ENCODE measurements at places on chromosomes 12 and 14.

- DNase-seq = peak; percentile 70
Observed at GRCh38 chr12:90112666-90113065, 404.0 kb upstream of the ATP2B1 start.

DNA sequence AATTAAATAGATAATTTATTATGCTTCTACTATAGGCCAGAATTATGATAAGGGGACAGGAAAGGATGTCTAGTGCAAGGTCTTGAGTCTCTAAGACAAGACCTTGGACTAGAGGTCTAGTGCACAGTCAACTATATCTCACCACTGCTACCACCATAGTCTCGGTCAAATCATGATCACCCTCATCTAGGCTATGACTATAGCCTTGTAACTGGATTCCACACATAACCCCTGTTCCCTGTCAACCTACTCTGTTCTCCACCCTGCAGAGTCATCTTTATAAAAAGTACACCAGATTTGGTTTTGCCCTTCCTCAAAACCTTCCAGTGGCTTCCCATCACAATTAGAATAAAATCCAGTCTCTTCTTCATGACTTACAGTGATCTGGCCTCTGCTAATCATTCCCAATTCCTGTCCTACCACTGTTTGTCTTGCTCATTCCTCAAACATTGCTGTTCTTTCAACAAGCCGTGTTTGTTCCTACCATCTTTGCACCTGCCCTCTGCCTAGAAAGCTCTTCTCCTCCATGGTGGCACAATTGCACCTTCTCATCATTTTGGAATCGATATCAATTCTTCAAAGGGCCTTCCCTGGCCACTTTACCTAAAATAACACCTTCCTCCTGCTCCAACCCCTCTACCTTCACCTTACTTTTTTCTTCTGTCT is 169.4 kb downstream of the FOXN3 start:
- no peak for DNase-seq

- DNase-seq = no peak
Observed at GRCh38 chr12:92341065-92341668, 195.5 kb upstream of the BTG1 start.

DNA sequence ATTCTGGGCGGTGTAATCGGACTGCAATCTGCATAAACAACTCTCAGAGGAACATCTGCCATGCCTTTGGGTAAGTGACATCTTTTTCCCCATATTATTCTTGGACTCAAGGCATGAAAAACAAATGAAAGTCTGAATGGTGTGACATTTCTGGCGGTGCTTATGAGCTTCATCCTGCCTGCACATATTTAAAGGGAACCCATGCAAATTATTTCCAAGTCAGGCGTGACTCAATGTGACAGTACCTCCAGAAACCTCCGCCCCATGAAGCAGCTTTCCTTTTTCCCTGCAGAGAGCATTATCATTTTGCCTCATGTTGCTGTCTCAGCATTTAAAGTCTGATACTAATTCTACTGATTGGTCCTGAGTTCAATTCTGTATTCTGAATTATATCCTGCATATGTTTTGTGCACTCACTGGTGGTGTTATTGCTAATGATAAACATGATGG is 585.4 kb downstream of the SNAPC1 start:
- no peak for DNase-seq

- DNase-seq = no peak
Observed at GRCh38 chr12:31011746-31012566, 61.7 kb upstream of the DDX11 start.

GRCh38 chr12:113149361-113150150 is at the start of gene CFAP73:
CFAP73 (plus strand) TSS chr12:113149724; CDS start chr12:113149858, 134 bp downstream.
- DNase-seq = peak; percentile 61

DNA sequence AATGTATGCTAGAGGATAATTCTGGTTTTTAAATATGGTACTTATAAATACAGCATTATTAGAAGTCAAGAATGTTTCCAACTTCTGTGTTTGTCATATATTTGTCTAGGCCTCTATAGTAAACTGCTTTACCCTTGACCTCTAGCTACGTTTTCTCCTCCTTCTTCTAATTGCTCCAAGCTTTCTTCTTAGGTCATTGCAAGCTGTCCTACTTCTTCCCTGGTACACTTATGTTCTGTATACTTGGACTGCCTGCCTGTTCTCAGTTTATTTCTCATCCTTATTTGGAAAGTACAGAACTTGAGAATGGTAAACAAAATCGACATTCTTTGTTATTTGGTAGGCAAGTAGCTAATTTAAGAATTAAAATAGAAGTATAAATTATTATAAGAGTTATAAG is 23.9 kb upstream of the ATP2B1 start:
- DNase-seq = no peak

DNA sequence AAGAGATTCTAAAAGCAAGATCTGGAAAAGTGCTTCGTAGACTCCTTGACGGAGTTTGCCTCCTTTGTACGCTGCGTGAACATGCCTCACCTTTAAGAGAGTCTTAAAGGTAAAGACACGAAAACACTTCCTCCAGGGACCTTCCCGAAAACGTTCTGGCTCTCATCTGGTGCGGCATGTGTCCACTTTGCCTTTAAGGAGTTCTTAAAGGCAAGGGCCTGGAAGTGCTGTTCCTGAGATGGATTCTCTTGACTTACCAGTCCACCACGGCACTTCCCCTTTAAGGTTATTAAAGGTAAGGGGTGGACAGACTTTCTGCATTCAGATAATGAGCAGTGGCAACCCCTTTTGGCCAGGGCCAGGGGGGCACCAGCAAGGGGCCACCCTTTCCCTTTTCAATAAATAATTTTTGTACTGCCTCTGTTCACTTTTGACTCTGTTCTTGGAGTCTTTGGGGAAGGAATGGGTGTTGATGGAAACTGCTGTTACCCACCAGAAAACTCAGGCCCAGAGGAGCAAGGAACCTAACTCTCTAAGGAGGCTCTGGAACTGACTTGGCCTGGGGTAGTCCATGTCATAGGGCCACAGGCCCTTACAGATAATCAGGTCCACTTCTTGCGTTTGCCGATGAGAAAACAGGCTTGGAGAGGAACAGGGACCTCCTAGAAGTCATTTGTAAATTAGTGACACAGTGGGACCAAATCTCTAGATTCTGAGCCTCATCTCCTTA is 4.4 kb downstream of the REM2 start:
- DNase-seq = peak; percentile 100

DNA sequence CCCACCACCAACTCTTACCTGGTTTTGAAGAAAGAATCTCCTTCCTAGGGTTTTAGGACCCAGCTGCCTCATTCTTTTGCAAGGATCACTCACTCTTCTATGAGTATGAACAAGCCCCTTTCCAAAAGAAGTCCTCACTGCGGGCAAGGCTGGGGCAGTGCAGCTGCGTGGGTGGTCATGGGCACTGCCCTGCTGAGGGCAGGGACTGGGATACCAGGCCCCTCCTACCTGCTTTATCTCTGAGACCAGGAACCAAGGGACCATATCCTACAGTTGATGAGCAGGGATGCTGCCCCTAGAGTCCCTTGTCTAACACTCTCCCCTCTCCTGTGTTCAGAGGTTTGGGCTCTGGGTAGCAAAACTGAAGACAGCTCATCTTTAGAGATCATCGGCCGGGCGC is 20.5 kb downstream of the HPD start:
- DNase-seq = no peak

GRCh38 chr14:59202031-59202430 is 13.6 kb downstream of the DAAM1 start:
- no peak for DNase-seq

- DNase-seq = no peak
Observed at GRCh38 chr14:64447876-64448670, 17.2 kb upstream of the AKAP5 start.

DNA sequence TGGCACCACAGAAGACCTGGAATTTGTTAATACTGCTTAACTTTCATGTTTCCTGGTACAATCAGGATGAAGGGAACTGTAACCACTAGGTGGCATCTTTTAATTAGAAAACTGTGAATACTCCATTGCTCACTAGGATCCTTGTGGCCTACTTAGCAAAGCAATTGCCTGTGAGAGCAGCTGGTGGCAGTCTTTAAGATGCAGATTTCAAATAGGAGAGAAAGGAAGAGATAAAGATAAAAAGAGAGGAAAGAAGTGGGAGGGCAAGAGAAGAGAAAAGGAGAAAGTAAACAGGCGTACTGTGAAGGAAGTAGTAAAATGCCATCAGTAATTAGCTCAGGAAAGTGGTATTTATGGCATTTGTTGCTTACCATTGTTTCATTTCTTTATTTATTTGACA is 114.5 kb downstream of the RAD51B start:
- DNase-seq = peak; percentile 79

DNA sequence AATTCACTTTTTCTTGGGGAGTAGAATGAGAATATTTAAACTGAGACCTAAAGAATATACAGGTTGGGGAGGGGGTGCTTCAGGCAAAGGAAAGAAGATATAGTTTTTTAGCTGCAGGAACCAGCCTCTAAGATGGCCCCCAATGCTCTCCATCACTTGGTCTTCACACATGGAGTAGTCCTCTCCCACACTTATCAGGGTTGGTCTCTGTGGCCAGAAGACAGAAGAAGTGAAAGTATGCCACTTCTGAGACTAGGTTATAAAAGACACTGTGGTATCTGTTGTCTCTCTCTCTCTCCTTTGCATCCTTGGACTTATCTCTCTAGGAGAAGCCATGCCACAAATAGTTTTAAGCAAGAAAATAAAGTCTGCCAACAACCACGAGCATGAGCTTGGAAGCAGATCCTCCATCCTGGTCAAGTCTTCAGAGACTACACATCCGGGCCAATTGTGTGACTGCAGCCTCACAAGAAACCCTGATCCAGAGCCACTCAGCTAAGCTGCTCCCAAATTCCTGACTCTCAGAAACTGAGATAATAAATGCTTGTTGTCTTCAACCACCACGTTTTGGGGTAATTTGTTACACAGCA is 18.0 kb downstream of the PUS7L start:
- no peak for DNase-seq

- peak; percentile 81 for DNase-seq
Observed at GRCh38 chr14:37985826-37986470, 221.8 kb upstream of the SSTR1 start.

- no peak for DNase-seq
Observed at GRCh38 chr14:75566321-75566720, 12.1 kb upstream of the FLVCR2 start.

DNA sequence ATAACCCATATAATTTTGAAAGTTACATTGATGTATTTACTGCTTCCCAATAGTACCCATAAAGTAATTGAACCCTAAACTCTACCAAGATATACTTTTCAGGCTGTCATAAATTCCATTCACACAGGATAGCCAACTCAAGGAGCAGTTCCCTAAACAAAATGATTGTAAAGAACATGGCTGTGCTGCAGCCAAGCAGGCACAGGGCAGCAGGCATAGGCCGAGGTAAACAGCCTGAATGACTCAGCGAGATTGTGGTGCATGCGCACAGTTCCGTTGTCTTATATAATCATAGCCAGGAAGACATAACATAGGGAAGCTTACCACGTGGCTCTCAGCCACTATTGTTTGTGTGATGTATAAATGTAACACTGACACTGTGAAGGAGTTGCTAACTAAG is 344.9 kb downstream of the FSCB start:
- no peak for DNase-seq

DNA sequence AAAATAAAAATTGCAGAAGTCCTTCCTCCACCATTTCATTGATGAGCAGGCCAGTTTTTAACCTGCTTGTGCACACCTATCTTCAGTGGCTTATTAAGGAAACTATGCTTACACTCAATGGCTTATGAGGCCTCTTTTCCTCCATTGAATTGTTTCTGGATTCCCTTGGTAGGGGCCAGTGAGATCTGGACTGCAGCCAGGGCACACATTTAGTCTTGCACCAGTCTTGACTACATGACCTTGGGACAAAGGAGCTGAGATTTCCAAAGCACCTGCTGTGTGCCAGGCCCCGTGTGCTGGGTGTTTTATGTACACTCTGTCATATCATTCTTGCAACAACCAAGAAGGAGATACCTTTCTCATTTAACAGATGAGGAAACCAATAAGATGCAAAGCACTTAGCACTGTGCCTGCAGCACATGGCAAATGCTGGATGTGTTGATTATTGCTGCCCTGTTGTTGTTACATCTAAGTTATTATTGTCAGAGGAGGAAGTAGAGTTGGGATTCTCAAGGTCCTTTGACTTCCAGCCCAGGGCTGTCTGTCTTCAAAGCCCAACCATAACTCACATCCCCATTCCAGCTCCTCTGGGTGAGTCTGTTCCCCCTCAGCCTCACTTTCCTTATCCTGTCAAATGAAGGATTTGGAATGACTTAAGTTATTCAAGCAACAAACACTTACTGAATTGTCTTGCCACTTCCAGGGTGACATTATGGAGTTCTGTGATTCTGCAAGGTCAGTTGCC is 31.6 kb upstream of the RIN3 start:
- DNase-seq = no peak

DNA sequence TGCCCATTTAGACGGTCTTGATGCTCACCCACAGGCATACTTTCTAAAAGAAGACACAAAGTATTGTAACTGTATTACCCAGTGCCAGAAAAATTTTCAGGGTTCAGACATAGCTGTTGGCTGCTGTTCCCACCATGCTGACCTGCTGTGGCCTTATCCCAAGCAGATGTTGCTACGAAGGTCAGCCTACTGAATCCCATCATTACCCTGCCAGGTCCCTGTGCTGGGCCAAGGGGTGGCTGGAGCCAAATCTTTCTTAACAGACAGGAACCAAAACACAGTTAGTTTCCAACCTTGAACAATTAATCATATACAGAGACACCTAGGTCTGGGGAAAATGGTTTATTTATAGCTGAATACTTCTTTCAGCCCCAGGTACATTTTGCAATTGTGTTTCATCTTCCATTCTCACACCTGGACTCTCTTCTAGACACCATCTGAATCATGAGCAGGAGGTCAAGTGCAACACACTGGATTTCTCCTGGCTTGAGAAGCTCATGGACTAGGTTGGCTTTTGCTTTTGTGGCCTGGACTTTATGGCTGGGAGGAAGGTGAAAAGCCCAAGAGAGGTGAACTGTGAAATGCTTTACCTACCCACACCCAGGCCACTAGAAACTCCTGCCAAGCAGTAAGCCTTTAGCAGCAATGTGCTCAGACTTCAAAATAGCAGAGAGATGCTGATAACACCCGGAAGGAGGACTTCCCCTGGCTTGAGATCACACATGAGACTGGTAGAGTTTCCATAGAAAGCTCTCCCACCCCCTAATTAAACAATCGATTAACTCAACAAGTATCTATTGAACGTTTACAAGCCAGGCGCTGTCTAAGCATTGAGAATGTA is 150.1 kb downstream of the SUDS3 start:
- no peak for DNase-seq

- no peak for DNase-seq
Observed at GRCh38 chr14:60266021-60266937, 17.3 kb downstream of the PPM1A start.

DNA sequence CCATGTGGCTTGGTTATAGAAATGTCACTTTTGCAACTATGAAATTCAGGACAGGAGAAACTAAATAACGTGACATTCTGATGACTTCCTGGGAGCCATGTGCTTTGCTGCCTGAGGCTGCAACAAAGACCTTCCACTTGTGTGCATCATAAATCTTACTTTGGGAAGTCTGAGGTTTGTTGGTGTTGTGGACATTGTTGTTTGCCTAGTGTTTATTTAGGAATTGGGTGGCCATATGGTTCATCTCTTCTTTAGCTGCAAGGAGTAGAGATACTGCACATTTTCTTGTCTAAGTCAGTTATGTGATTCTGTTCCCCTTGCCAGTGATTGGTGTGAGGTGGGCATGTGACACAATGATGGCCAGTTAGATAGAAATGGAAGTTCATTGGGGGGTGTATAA is 167.3 kb upstream of the SSTR1 start:
- DNase-seq = no peak

Data from NCI-H524 (cell line).